ENCODE measurements at places on chromosomes 13 and 19.

GRCh38 chr13:111877906-111878305 lies 189.0 kb upstream of the SOX1 start:
- DNase-seq, result no peak

DNA sequence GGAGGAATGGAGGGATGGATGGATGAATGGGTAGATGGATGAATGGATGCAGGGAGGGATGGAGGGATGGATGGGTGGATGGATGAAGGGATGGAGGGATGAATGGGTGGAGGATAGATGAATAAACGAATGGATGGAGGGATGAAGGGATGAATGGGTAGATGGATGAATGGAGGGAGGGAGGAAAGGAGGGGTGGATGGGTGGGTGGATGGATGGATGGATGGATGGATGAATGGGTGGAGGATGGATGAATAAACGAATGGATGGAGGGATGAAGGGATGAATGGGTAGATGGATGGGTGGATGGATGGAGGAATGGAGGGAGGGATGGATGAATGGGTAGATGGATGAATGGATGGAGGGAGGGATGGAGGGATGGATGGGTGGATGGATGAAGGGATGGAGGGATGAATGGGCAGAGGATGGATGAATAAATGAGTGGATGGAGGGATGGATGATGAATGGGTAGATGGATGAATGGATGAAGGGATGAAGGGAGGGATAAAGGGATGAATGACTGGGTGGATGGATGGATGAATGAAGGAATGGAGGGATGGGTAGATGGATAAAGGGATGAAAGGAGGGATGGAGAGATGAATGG lies 33.0 kb upstream of the TPM4 start:
- no peak for DNase-seq

DNA sequence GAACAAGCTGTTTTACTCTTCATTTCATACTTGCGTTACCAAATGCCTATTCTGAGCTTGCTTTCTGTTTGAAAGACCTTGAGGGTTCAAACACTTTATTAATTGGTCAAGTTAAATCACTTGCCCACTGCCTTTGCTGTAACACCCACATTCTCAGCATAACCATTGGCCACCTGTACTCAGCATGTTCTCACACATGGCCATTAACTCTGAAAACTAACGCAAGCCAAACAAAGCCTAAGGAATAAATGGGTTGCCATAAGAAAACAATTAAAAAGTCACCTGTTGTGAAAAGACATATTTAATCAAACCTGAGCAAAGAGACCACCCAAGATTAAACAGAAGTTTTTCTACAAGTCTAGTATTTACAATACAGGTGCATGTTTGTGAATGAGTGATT lies 517.2 kb upstream of the SPRY2 start:
- DNase-seq, result no peak

DNA sequence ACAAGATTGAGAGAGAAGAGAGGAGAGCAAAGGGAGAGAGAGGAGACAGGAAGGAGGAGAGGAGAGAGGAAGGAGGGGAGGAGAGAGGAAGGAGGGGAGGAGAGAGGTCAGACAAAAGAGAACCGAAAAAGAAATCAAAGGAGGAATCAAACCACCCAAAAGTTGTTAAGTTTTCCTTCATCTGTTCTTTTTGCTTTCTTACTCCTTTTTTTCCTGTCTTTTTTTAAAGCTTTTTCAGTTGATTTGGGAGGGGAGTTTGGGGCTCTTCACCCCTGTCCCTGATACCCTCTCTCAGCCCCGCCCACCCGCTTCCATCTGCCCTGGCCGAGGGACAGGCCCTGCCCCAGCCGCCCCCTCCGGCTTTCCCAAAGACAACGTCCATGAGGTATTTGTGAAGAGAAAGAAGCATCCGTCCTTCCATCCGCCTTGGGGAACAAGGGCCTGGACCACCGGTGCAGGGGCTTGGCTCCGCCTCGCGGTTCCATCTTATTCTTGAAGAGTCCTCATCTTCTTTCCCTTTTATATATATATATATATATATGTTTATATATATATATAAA lies 13.3 kb downstream of the ZNF574 start:
- no peak for DNase-seq

GRCh38 chr19:7346488-7346971 lies 2.2 kb upstream of the ARHGEF18 start:
- DNase-seq, result no peak

- no peak for DNase-seq
Measured at GRCh38 chr19:46624958-46625661, at the start of gene PTGIR. TSS of gene PTGIR (minus strand) at chr19:46625089. CDS start at chr19:46624225, 864 bp downstream.

GRCh38 chr13:31955741-31956140 lies 75.8 kb upstream of the FRY start:
- no peak for DNase-seq

DNA sequence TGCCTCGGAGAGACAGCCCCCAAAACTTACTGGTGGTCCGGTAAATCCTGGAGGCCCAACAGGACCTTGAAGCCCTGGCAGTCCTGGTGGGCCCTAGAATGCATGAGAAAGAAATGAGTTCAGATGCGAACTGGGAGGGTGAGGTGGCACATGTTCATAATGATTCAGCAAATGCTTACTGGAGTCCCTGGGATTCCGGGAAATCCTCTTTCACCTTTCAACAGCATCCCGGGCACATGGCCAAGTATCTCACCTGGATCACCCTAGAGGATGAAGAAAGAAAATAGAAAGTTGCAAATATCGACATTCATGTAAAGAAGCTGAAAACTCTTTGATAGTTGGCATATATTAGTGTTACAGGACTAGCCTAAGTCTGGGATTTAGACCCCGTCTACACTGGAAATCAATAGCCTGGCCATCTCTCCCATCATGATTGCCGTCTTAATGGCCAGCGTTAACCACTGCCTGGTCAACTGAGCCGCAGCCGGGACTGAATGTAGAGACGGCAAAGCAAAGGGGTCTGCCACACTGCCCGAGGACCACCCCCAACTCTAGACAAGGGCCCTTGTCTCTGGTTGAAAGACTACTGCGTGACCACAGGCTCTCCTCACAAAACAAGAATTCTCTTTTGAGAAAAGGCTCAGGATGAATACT lies 96.9 kb downstream of the COL4A1 start:
- no peak for DNase-seq

GRCh38 chr19:46753420-46754155 lies 7.3 kb upstream of the STRN4 start:
- peak; percentile 44 for DNase-seq

DNA sequence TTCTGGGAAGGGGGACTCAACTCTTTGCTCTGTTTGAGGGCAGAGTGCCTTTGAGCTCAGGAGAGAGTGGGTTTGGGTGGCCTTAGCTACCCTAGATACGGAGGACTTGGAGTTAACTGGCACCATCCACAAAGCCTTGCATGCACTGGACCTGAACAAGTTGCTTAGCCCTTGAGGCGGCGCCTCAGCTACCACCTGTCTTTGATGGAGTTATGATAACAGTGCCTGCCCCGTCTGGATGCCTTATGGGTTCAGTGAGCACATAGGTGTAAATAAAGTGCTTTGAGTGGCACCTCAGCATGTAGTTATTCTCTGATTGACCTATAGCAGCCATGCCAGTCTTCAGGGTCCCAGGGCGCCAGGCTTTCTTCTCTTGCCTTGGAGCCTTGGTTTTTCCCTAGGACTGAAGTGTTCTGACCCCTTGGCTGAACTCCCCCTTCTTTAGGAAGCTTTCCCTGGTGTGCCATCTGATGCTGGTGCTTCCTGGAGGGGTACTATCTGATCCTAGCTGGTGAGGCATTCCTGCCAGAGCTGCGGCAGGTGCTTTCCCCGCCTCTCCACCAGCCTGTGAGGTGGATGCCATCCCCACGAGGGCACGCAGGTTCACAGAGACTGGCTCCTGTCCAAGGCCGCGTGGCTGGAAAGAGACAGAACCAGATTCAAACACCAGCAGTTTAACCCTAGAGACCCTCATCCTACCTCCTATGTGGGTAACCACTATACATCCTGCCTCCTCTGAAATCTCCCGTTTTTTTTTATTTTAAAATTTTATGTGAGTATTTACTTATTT lies 5.8 kb downstream of the BCKDHA start:
- DNase-seq, result no peak

- DNase-seq, result no peak
Measured at GRCh38 chr13:40254394-40254793, 412.0 kb downstream of the FOXO1 start.

DNA sequence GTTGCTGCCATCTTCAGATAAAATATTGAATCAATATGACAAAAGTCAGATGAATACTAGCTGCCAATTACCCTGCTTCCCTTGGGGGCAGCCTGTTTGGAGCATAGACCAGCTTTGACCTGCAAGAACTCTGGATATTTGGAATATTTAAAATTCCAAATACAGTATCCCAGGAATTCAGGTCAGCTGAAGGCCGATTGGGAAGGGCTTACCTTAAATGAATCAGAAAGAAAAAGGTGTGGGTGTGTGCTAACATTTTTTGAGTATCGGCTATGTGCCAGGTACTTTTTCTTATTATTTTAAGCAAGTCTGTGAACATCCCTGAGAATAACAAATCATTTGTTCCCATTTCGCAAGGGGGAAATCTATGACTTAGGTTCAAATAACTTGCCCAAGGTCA lies 1.8 kb upstream of the RUBCNL start:
- no peak for DNase-seq

DNA sequence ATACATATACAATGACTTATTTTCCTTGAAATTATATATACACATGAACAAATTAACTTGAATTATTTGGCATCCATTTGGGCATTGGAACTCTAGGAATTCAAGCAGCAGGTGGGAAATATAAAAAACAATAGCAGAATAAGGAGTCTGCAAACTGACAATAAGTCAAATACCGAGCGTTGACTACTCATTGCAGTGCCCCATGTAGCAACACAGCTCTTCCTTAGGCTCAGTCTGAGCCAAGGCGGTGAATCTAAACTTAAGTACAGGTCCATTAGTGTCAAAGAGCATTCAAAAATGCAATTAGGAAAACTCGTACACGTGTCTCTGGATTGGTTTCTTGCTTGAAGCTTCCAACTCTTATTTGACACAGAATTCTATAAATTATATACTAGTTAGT lies 462.5 kb upstream of the KLF12 start:
- DNase-seq, result no peak

GRCh38 chr13:114222461-114222968 lies 12.2 kb upstream of the CDC16 start:
- no peak for DNase-seq

GRCh38 chr13:77033717-77034302 lies 6.9 kb upstream of the FBXL3 start:
- no peak for DNase-seq

- DNase-seq, result no peak
Measured at GRCh38 chr19:18928018-18928805, 8.7 kb downstream of the DDX49 start.

- DNase-seq, result peak; percentile 22
Measured at GRCh38 chr13:44436589-44437337, 63.1 kb downstream of the SERP2 start.

GRCh38 chr13:41562083-41562482 lies 104.7 kb downstream of the RGCC start:
- DNase-seq, result no peak

- DNase-seq, result no peak
Measured at GRCh38 chr13:96089749-96090239, at the start of gene HS6ST3. TSS of gene HS6ST3 (plus strand) at chr13:96090107.

DNA sequence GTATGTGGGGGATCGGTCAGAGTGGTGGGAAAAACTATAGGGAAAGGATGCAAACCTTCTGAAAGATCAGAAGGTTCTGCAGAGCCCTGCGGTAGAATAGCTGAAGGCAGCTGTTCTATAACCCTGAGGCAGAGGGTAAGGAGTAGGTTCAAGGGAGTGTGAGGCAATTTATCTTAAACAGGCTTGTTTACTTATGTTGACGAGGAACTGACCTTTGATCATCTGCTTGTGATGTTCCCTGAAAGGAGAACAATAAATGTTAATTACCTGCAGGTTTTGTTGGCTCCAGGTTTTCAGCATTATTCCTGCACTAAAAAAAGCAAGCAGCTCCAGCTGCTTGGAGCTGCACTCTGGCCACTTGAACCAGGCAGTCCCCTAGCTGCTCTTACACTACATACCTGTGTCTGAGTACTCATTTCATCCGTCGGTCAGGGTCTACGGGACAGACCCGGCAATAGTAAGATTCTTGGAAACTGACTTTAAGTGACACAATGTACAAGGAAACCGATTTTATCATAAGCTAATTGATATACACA lies 202.1 kb downstream of the TBC1D4 start:
- no peak for DNase-seq

GRCh38 chr13:29924482-29925350 lies 74.3 kb upstream of the UBL3 start:
- no peak for DNase-seq

GRCh38 chr13:106594980-106595379 lies 27.0 kb upstream of the ARGLU1 start:
- no peak for DNase-seq

- DNase-seq, result no peak
Measured at GRCh38 chr13:64849196-64849595, 2380.9 kb downstream of the PCDH9 start.

DNA sequence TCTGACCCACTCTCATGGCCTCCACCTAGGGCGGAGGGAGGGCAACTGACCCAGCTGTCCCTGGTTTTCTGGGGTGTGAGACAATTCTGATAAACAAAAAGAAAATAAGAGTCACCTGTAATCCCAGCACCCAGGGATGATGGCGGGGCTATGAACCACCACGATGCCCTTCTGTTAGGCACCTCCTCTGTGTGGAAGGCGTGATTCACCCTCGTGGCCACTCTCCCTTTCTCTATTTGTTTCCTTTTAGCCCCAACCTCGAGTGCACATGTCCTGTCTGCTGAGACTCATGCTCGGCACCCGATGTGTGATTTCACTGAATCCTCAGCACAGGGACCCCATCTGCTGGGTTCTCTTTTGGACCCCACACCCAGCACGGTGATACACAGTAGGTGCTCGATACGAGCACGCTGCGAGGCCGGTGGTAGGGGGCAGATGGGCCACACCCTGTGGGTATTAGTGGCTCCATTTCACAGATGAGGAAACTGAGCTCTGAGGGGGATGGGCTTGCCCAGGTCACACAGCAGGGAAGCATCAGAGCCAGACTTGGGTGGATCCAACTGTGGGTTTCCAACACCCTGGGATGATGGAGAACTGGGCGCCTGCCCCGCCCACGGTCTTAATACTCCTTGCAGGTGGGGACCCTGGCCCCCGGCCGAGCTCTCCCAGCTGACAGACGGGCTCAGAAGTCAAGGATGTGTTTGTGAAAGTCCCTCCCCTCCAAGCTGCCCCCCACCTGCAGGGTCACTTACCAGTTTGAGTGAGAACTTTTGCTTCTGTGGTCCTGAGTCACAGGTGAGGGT lies 24.9 kb downstream of the VRK3 start:
- no peak for DNase-seq

GRCh38 chr13:51759240-51759639 lies 44.7 kb downstream of the DHRS12 start:
- no peak for DNase-seq

DNA sequence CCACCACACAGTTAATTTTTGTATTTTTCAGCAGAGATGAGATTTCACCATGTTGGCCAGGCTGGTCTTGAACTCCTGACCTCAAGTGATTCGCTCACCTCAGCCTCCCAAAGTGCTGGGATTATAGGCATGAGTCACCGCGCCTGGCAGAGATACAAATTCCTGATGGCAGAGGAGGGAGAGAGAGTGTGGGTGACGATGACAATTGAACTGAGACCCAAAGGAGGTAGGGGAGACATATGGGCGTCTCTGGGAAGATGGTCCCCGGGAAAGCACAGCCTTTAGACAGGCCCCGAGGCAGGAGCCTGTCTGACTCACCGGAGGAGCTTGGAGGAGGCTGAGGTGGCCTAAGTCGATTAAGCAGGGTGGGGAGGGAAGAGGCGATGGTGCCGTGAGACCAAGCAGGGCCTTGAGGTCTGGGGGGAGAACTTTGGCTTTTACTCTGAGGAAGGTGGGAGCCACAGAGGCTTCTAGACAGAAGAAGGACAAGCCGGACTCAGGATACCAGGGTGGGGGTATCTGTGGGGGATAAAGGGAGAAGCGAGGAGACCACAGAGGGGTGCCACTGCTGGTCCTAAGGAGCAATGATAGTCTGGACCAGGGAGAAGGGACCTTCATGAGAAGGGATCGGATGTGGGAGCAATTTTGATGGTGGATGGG lies 38.2 kb downstream of the ARRDC2 start:
- no peak for DNase-seq
